ENCODE measurements at places on chromosomes 6 and 20. TPM values are rescaled to one million over a fixed set of nuclear protein-coding genes. Genes with fewer than 3 reads are reported as not detected.

- H3K4me3 ChIP-seq, result no peak overlapping the region
- H3K27me3 ChIP-seq, result no peaks in the 10 kb centered on the region
- DNase-seq, result no peak
- H3K4me1 ChIP-seq, result no peaks in the 10 kb centered on the region
- H3K36me3 ChIP-seq, result no peaks in the 10 kb centered on the region
These were observed 11.6 kb upstream of the ADAM33 start for GRCh38 chr20:3693376-3693775.

DNA sequence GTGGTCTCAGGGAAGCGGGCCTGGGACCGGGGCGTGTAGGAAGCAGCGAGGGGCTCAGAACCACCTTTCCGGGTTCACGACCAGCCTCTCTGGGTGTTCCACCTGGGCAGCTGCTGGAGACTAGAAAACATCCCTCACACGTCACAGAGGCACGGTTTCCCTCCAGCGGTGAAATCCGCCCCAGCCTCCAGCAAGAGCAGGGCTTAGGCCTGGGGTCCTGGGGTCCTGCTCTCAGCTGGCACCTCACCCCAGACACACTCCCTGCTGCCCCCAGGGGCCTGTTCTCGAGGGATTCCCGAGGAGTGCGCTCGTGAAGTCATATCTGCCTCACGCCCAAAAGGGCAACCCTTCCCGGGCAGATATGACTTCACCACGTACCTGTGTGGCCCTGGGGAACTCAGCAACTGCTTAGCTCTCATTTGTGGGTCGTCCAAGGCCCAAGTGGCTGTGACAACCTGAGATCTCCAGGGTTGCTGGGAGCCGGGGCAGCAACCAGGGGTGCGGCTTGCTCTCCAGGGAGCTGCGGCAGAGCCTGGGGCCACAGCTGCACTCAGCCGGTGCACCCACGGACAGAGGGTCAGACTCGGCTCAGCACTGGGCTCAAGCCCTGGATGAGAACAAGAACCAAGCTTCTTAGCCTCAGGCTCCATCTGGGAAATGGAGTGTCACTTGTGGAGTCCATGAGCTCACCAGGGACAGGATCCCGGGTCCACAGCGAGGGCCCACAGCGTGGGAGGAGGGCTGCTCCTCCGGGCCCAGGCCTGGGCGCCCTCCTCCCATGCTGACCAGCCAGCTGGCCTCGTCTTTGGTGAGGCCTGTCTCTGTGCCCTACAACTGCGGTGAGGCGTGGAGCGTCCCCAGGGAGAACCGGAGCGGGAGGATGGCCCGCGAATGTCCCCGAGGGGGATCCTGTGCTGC lies 661 bp downstream of the FNDC11 start:
- no peak overlapping the region for H3K27ac ChIP-seq
- no peaks in the 10 kb centered on the region for H3K4me1 ChIP-seq
- no peaks in the 10 kb centered on the region for H3K27me3 ChIP-seq

GRCh38 chr20:38645980-38646858 lies 44.6 kb downstream of the ARHGAP40 start:
- no peaks in the 10 kb centered on the region for H3K4me1 ChIP-seq
- no peaks in the 10 kb centered on the region for H3K36me3 ChIP-seq
- no peak overlapping the region for H3K4me3 ChIP-seq
- peaks cover 64% of the 10 kb centered on the region for H3K27me3 ChIP-seq

- H3K27me3 ChIP-seq, result no peaks in the 10 kb centered on the region
- H3K36me3 ChIP-seq, result no peaks in the 10 kb centered on the region
- DNase-seq, result no peak
- H3K4me3 ChIP-seq, result no peak overlapping the region
These were observed 713.0 kb downstream of the EPM2A start for GRCh38 chr6:145022199-145022796.

DNA sequence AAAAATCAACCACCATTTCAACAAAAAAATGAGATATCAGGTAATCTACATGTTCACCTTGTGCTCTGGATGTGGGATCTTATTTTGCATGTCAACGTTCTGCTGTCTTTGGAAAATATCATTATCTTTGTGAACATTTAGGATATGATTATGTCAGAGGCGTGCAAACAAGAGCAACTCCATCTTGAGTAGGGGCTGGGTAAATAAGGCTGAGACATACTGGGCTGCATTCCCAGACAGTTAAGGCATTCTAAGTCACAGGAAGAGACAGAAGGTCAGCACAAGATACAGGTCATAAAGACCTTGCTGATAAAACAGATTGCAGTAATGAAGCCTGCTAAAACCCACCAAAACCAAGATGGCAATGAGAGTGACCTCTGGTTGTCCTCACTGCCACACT lies 28.8 kb upstream of the ZBTB24 start:
- H3K36me3 ChIP-seq, result no peaks in the 10 kb centered on the region
- no peak overlapping the region for H3K27ac ChIP-seq
- no peak for DNase-seq
- no peaks in the 10 kb centered on the region for H3K27me3 ChIP-seq

GRCh38 chr6:163538331-163538730 lies 123.8 kb downstream of the QKI start:
- H3K4me1 ChIP-seq, result peaks cover 36% of the 10 kb centered on the region
- peaks cover 12% of the 10 kb centered on the region for H3K36me3 ChIP-seq
- H3K4me3 ChIP-seq, result no peak overlapping the region
- no peak for DNase-seq
- peak overlapping the region; percentile 59 for H3K27ac ChIP-seq
- no peaks in the 10 kb centered on the region for H3K27me3 ChIP-seq

GRCh38 chr6:71886184-71887005 lies at the start of gene RIMS1:
TSS of gene RIMS1 (plus strand) at chr6:71886550. CDS start at chr6:71887024, 474 bp downstream.
- DNase-seq, result peak; percentile 63
- no peaks in the 10 kb centered on the region for H3K36me3 ChIP-seq
- peaks cover 3% of the 10 kb centered on the region for H3K4me1 ChIP-seq
- peaks cover 43% of the 10 kb centered on the region for H3K27me3 ChIP-seq
- peak within 1 kb of the TSS; percentile 48 for H3K4me3 ChIP-seq
- no peak within 1 kb of the TSS for H3K27ac ChIP-seq

The FAM184A gene
- 4.2 TPM for total RNA-seq

The SNAP25 gene
- 1.9 TPM for total RNA-seq

The BTNL2 gene
- not detected for total RNA-seq

The JPH2 gene
- total RNA-seq, result 205 TPM

Measured in cardiac muscle cell (in vitro differentiated cells and primary cell).